RPMI8226 (cell line): ENCODE measurements at places on chromosomes 4 and X.

DNA sequence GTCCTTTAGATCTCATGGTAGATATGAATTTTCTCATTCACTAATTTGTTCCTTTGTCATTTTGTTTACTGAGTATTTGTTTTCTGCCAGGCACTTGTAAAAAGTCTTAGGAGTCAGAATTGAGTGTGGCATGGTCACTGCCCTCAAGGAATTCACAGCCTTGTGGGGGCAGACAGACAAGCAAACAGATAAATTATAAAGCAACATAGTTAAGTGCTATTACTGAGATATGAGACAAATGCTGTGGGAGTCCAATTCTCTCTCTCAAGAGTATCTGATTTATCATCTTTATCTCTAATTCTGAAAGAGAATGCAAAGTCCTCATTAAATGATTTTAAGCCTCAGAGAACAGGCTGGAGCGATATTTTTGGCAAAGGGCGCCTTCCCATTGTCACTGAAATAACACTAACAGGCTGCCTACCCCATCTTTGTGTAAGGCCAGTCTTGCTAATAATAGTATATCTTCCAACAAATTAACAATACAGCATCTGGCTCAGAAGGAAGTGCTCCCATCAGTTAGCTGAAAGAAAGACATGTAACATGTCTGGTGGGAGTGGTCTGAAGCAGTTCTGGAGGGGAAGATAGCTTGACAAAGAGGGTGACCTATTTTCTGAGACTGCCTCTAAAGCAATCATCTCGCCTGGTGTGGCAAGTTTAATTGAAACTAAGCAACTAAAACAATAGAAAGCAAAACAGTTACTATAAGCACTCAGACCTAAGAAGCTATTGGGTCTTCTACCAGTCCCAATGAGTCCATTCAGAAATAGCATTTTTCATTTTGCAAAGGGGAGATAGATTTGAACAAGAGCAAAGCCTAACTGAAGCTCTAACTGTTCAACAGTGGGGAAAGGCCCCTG is 61.5 kb upstream of the AMOT start:
- DNase-seq, result no peak

GRCh38 chr4:82613121-82613520 is 51.3 kb upstream of the TMEM150C start:
- no peak for DNase-seq

DNA sequence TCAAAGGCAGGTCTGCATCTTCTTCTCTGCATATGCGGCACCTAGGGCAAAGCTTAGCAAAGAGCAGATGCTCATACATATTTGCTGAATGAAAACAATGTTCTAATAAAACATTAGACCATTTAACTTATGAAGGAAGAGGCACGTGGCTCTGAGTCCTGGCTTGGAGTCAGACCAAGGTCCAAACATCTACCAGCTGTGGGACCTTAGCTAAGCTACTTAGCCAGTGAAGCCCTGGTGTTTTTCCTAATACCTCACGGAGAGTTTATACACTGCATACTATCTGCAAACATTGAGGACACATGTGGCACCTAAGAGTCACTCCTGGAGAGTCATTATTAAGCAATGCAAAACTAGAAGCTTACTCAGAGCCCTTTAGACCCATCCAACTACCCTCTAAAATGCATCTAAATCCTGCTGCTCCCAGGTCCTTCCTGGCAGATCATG is 9.0 kb downstream of the PDGFC start:
- DNase-seq, result no peak

DNA sequence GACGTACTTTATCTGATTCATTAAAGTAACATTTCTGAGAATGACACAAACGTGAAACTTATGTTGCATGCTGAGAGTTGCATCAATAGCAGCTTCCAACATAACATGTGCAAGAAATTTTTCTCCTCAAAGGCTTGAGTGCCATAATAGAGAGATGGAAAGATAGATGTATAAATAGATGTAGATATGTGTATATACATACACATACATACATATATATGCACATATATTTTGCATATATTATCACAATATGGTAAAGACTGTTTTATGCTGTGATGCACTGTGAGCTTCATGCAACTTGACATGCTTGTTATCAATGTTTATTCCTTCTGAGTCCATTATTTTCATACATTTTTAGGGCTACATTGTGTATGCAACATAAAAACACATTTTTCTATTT is 270.6 kb upstream of the GALNTL6 start:
- no peak for DNase-seq

DNA sequence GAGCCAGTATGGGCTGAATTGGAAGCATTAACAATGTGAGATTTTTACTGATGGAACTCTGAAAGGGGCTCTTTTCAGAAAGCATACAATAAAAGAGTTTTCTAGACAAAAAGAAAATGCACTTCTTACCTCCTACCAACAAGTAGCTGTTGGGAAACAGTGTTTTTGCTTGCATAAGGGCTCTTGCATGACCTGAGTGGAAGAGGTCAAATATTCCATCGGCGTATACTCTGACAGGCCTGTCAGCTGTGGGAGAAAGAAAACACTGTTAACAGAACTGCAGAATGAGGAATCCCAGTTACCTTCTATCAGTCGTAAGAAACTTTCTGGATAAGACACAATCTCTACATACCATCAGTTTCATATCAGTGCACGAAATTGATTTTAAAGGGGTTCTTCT is 39.5 kb downstream of the PCYT1B start:
- no peak for DNase-seq

DNA sequence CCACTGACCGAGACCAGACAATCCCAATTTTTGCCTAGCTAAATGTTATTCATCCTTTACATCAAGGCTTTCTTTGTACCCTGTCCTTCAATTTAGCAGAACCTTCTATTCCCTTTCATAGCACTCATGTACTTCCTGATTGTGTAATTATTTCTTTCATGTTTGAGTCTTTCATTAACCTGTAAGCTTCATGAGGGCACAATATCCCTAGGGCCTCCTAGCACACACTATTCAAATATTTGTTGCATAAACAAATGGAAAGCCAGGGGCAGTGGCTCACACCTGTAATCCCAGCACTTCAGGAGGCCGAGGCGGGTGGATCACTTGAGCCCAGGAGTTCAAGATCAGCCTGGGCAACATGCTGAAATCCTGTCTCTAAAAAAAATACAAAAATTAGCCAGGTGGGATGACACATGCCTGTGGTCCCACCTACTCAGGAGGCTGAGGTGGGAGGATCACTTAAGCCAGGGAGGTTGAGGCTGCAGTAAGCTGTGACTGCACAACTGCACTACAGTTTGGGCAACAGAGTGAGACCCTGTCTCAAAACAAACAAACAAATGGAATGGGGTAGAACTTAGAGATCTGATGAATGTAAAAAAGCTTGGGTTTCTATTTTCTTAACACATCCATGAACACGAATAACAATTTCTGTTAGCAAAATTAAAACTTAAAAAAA is 59.0 kb downstream of the SAT1 start:
- no peak for DNase-seq

GRCh38 chrX:12423346-12423745 is 285.1 kb downstream of the FRMPD4 start:
- DNase-seq, result no peak

- DNase-seq, result no peak
Observed at GRCh38 chr4:48705609-48706008, 74.5 kb downstream of the FRYL start.

DNA sequence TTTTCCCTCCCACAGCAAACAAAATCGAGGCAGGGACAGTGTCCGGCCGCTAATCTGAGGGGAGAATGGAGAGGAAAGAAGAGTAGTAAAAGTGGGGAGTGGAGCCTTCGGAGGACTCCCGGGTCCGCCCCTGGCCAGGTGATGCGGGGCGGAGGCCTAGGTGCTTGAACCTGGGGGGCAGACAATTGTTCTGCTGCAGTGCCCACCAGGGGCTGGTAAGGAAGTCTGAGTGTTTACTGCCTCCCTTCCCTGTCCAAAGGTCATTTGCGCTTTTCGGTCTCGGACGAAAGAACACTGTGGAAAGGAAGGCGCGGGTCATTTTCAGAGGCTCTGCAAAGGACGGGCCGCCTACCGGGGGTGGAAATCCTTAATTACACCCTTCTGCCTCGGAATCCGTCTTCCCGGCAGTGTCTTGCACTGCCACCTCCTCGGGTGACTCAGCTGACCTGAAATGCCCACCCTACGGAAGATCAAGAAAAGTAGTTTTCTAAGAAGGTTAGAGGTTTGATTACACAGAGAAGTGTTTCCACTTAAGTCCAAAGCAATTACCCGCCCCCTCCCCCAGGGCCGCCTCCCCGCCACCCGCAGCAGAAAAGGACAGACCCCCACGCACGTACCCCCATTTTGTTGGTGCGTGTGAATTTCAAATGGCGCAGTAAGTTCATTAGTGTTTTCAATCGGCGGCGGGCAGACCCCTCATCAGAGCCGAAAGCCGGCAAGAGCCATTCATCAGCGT is 99.9 kb upstream of the TENM3 start:
- DNase-seq, result no peak

GRCh38 chrX:20215565-20215964 is 51.1 kb downstream of the RPS6KA3 start:
- DNase-seq, result no peak

GRCh38 chr4:138291431-138291830 is 49.3 kb upstream of the SLC7A11 start:
- DNase-seq, result no peak

DNA sequence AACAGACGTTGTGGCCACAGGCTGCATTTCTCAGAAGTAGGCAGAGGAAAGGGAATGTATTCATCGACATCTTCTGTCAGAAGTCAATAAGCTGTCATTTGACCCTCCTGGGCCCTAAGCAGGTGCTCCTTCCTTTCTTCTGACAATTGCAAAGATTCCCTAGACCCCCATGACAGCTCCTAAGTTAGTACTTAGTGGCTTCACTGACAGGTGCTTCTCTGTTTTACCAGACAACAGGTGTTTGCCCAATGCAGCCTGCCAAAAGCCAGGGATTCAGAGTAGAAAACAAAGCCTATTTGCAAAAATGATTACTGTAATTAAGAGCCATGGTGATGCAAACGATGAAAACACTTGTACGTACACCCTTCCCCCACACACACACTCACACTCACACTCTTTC is 7.5 kb upstream of the FGF5 start:
- peak; percentile 41 for DNase-seq

GRCh38 chrX:40041915-40042314 is 55.8 kb downstream of the BCOR start:
- no peak for DNase-seq

- DNase-seq, result no peak
Observed at GRCh38 chrX:132671229-132671641, 182.4 kb upstream of the MBNL3 start.

DNA sequence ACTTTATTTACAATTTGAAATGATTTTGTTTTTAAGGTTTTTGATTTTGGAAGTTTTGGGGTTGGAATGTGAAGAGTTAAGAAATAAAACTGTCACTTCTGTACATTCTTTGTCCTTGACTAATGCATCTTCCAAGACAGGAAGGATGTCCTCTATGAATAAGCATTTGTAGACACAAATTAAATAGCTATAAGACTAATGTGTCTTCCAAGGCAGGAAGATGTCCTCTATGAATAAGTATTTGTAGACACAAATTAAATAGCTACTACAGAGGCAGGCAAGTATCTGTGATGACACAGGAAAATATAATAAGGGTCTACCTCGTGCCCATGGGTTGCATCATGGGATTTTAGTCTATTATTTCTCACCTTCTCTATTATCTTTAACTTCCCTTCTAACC is 14.5 kb downstream of the PRSS48 start:
- no peak for DNase-seq

- no peak for DNase-seq
Observed at GRCh38 chr4:2354760-2355159, 63.7 kb downstream of the ZFYVE28 start.

- DNase-seq, result no peak
Observed at GRCh38 chr4:163554870-163555465, 60.5 kb downstream of the TMA16 start.

DNA sequence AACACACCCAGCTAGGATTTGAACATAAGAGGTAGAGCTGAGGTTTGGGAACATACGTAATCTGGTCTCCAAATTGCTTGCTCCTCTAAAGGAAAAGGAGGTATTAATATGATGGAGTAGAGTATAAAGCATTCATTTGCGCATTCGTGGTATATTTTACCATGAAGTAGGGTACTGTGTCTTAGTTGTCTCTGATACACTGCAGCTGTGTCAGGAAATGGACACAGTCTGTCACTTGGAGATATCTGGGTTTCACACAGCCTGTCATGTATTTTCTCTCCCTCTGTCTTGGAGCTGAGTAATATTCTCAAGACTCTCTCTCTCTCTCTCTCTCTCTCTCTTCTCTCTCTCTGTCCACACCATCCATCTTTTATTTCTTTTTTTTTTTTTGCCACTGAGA is 274.8 kb upstream of the UGT8 start:
- DNase-seq, result no peak

- DNase-seq, result no peak
Observed at GRCh38 chr4:112270640-112271421, 14.9 kb downstream of the TIFA start.

GRCh38 chr4:73187325-73187724 is 71.3 kb downstream of the ANKRD17 start:
- DNase-seq, result no peak

- peak; percentile 18 for DNase-seq
Observed at GRCh38 chr4:26826721-26827120, 33.9 kb upstream of the STIM2 start.

DNA sequence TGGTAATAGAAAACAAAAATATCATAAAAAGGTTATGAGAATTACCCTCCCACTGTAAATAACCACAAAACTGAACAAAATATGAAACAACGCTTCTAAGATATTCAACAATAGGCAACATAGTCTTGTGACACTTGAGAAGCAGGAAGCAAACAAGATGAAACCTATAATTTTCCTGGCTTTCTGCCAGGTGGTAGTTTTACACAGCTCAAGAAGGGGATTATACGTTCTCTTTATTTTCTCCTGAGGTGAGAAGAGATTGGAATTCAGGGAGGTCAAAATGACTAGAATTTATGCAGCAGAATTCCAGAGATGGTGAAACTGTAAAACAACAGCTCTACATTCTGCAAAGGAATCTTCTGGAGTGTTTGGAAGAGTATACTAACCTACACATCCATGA is 186.0 kb downstream of the HHIP start:
- peak; percentile 13 for DNase-seq

GRCh38 chrX:41121766-41122165 is 36.5 kb downstream of the USP9X start:
- DNase-seq, result no peak
